H4 (cell line): ENCODE measurements at places on chromosomes 12 and 14.
A peak's percentile ranks its signal among the peaks of the same experiment; 100 is the strongest.

- peak; percentile 84 for DNase-seq
These were observed 22.6 kb upstream of the PKP2 start for GRCh38 chr12:32918890-32919801.

- DNase-seq: no peak
These were observed 37.5 kb downstream of the PLCZ1 start for GRCh38 chr12:18700271-18700670.

GRCh38 chr12:130031571-130032189 lies 127.9 kb upstream of the TMEM132D start:
- DNase-seq: peak; percentile 44

DNA sequence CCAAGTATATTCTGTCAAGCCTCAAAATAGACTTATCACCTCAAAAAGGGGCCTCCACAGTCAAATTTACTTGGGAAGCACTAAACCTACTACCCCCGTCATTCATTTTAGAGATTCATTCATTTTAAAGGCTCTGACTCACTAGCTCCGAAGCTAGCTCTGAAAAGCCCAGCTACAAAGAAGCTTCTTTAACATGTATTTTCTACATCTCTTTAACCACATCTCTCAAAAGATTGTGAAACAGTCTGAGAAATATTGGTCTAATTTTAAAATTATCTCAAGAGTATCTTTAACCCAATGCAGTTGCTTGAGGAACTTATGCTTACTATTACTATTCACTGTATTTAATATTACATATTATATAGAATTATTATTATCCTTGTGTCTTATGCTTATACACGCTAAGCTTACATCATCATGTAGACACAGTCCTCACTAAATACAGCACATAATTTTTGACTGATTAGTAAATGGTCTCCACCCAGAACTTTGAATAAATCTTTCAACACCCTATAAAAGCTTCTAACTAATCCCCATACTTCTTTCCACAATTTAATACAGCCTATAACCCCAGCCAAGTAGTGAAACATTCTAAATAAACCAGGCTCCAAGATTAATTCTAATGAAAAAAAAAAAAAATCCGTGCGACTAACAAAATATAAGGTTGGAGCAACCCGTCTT lies 7.8 kb downstream of the NT5DC3 start:
- DNase-seq: no peak

DNA sequence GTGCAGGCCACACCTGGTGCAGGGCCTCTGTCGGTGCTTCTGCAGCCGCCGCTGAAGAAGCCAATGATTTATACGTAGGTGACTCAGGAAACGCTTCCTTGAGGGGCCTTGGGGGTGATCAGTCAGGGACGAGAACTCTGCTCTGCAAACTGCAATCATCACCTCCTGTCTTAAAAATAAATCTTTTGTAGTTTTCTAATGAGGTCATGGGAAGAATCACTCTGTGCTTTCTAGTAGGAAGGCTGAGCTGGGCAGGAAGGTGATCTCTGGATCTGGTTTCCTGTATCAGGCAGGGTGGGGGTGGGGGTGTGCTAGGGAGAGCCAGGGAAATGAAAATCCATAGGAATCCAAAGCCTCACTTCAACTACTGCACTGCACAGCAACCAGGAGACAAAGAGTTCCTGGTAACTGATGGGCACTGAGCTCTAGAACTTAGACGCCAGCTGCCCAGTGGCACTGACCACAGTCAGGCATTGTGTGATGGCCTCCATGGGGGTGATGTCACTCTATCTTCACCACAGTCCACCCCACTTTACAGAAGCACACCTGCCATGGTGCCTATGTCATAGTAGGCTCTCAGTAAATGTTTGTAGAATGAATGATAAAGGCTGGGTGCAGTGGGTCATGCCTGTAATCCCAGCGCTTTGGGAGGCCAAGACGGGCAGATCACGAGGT lies 292.4 kb upstream of the PWP1 start:
- no peak for DNase-seq
